ENCODE measurements at places on chromosomes 5 and 9.

DNA sequence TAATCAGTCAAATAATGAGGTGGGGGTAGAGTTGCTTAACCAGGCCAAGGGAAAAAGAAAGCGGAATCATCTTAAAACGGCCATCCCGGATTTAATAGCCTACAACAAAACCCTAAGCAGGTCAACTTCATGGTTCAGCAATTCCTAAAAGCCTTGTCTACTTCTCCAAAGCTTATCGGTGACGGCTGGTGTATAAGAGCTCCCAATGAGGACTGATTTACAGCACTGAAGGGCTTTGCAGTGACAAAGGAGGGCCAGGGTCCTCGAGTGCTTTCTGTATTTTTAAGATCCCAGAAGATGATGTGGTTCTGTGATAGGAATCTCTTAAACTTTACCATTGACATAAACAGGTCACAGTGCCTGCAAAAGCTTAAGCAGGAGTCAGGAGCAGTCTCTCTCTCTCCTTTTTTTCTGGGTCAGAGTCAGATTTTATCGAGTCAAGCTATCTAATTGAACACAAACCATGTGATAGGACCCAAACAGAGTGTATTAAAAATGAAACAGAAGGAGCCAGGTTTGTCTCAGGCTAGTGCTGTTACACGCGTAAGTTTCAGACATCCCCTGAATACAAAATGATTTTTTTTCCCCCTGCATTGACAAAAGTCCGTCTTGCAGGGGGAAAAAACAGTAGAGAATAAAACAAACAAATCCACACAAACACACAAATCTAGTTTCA is 663.6 kb upstream of the ZNF608 start:
- no peak for DNase-seq

- no peak for DNase-seq
These were observed 53.5 kb downstream of the SMIM23 start for GRCh38 chr5:171839112-171839511.

DNA sequence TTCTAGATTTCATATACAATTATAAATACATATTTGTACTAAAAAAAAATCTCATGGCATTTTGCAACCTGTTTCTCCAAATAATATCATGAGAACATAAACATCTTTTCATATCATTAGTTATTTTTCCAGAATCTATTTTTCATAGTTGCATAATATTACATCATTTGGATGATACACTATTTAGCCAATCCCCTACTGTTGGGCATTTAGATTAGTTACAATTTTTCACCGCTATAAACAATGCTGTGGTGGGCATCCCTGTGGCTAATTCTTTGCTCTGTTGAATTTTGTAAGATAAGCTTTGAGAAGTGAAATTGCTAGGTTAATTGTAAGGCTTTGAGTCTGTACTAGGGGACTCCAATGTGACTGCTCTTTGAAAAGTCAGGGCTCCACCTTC is 2.2 kb upstream of the FOXI1 start:
- DNase-seq, result no peak

DNA sequence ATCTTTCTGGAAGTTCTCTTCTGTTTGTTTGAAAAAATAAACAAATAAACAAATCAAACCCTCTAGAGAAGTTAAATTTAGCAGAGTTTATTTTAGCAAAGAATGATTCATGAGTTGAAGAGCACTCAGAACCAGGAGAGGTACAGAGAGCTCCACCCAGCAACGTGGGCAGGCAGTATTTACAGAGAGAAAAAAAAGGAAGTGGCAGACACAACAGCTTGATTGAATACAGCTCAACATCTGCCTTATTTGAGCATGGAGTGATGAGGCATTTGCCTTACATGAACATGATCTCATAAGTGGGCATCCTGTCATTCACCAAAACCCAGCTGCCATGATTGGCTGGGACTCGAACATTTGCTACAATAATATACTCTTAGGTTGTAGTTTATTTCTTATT is 381.6 kb upstream of the ADAMTS16 start:
- no peak for DNase-seq

DNA sequence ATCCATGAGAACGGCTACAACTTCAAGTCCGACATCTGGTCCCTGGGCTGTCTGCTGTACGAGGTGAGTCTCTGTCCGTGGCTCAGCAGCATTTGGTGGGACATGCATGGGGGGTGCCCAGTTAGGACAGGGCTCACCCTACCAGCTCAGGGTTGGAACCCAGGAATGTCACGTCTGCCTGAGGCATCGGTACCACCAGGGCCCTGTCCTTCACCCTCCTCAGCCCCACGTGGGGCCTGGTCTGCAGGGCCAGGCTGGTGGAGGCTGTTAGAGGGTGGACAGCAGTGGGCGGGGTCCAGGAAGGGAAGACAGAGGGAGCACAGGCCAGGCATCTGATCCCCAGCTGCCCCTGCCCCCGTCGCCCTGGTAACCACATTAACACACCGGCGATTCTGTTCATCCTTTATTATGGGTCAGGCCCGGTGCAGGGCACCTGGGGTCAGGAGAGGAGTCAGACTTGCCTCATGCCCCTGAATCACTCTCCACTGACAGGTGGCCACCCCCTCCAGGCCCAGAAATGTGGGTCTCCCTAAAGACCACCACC is 75.6 kb downstream of the PSMB7 start:
- DNase-seq, result no peak

DNA sequence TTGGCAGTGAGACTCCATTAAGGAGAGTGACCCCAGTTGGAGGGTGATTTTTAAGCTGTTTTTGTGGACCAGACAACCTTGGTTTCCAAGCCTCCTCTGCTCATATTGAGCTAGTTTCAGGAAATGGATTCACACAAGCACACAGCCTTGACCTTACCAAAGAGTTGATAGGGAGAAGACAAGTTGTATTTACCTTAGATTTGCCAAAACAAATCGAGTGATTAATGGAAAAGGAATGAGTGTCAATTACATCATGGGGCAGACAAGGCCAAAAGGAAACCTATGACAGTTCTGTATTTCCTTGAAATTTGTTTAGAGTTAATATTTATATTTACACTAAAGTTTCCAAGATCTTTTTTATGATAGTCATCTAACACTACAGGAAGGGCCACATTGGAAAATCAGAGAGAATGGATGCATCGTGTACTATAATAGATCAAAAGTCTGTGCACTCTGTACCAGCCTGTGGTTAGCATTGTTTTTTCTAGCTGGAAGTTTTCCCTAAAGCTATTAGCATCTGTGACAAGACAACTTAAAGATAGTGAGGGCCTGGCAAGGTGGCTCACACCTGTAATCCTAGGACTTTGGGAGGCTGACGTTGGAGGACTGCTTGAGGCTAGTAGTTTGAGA is 86.0 kb upstream of the FER start:
- DNase-seq, result no peak
